Activated naive CD8-positive, alpha-beta T cell treated with anti-CD3 and anti-CD28 coated beads, Interleukin-2, amount 10 ng/mL, durations not matched to agents 7 days and 5 days (primary cell): ENCODE measurements at places on chromosomes 5 and 9. TPM values are rescaled to one million over a fixed set of nuclear protein-coding genes. Genes with fewer than 3 reads are reported as not detected.

GRCh38 chr5:112554101-112554977 is 135.3 kb upstream of the EPB41L4A start:
- DNase-seq = no peak
- no peak overlapping the region for H3K27ac ChIP-seq
- H3K4me3 ChIP-seq = no peak overlapping the region
- peaks cover 4% of the 10 kb centered on the region for H3K27me3 ChIP-seq

GRCh38 chr9:113648586-113648985 is 185.1 kb downstream of the RGS3 start:
- peaks cover 12% of the 10 kb centered on the region for H3K27me3 ChIP-seq
- no peak overlapping the region for H3K4me3 ChIP-seq
- no peak overlapping the region for H3K27ac ChIP-seq

GRCh38 chr5:147396070-147396823 is 113.6 kb downstream of the DPYSL3 start:
- H3K36me3 ChIP-seq = no peaks in the 10 kb centered on the region
- H3K4me3 ChIP-seq = no peak overlapping the region
- H3K27me3 ChIP-seq = no peaks in the 10 kb centered on the region

ZNF454 gene
- not detected for total RNA-seq

- peaks cover 6% of the 10 kb centered on the region for H3K4me1 ChIP-seq
- peak overlapping the region; percentile 45 for H3K4me3 ChIP-seq
- H3K27me3 ChIP-seq = peaks cover 5% of the 10 kb centered on the region
- H3K27ac ChIP-seq = peak overlapping the region; percentile 14
- H3K36me3 ChIP-seq = no peaks in the 10 kb centered on the region
- DNase-seq = no peak
Measured at GRCh38 chr5:83538786-83539462, 67.4 kb downstream of the VCAN start.
